ENCODE measurements at places on chromosomes 2 and 18.

GRCh38 chr2:109009920-109010610, 21.0 kb upstream of the EDAR start:
- DNase-seq: no peak

GRCh38 chr2:101837354-101837753, 139.8 kb downstream of the MAP4K4 start:
- DNase-seq: no peak

GRCh38 chr2:37349231-37349860, 4.9 kb downstream of the QPCT start:
- no peak for DNase-seq

DNA sequence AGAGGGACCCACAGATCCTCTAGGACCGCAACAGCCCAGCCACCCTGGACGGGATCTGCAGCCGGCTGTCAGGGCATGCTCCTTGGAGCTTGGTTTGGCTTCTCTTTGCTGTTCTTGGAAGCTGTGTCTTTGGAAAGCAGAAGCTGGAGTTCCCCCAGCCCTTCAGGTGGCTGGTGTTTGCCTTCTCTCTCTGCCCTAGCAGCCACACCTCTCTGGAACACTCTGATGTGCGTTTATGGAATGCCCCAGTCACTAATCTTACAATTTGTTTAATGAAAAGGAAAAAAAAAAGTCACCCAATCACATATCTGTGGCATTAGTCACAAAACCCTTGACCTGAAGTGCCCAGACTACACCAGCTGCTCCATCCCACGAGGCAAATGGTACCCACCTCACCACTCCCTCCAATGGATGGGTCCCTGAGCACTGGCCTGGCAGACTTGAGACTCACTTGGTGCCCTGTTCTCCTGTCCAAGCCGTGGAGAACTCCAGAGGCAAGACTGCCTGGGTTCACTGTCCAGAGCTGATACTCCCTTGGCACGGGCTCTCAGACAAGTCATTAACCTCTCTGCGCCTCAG, 70.2 kb upstream of the DAPL1 start:
- no peak for DNase-seq

All from activated T-helper 1 cell treated with anti-CD3 and anti-CD28 coated beads, Interleukin-2, amount 50 U/mL, for 16 hours (primary cell).